NCI-H2171 (cell line): ENCODE measurements at places on chromosomes 6 and 20.

DNA sequence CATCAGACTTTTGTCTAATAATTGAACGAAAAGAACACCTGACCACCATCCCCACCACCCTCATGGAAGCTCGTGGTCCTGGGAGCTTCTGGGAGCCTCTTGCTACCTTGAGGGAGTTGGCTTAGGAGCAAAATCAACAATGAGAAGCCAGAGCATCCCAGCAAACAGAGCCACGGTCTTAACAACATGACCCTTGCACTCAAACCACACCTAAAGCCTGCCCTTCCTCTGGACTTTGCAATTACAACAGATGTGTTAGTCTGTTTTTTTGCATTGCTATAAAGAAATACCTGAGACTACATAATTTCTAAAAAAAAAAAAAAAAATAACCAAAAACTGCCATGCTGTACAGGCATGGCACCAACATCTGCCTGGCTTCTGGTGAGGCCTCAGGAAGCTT is 9.5 kb upstream of the RBM24 start:
- DNase-seq, result no peak

DNA sequence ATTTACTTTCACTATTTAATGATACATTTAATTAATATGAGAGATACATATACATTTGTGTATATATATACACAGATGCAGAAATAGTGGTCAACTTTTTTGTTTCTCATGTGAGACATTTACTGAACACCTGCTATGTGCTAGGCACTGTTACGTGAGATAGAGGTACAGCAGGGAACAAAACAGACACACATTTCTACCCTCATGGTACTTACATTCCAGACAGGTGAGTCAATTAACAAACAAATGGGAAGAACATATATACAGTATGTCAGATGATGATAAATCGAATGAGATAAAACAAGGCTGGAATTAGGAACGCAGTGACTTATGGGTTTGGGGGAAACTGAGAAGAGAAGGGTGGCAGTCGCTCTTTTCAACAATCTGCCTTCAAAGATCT is 5.1 kb downstream of the TFB1M start:
- no peak for DNase-seq

DNA sequence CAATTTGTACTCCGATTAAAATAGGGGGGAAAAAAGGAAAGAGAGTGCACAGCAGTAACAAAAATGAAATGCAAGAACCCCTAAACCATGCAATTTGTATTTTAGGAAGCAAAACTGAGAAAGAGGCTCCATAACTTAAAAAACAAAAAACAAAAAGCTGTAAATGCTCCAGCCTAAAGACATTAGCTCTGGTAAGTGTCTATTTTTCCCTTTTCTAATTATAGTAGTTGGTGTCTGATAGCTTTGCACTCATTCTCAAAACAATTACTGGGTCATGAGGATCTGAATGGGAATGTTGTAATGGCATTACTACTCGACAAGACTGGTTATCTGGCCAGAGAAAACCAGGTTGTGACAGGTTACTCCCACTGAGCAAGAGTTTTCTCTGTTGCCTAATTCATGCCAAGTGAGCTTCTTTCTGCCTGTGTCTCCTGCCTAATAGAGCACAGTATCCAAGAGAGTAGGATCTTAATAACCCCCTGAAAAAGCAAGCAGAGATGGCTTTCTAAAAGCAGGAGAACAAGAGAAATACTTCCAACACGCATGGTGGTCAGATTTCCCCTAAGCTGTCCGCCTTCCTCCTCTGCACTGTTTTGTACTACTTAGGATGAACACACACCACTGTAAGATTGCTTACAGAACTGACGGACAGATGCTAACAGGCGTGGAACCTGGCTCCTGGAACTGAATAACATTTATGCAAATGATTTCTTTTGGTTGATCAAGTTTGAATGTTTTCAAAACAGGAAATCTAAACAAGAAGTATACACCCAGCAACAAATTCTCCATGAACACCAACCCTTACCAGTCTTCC is 86.4 kb downstream of the FKBP5 start:
- no peak for DNase-seq

- no peak for DNase-seq
These were observed 15.1 kb downstream of the SRSF6 start for GRCh38 chr20:43472671-43473380.

DNA sequence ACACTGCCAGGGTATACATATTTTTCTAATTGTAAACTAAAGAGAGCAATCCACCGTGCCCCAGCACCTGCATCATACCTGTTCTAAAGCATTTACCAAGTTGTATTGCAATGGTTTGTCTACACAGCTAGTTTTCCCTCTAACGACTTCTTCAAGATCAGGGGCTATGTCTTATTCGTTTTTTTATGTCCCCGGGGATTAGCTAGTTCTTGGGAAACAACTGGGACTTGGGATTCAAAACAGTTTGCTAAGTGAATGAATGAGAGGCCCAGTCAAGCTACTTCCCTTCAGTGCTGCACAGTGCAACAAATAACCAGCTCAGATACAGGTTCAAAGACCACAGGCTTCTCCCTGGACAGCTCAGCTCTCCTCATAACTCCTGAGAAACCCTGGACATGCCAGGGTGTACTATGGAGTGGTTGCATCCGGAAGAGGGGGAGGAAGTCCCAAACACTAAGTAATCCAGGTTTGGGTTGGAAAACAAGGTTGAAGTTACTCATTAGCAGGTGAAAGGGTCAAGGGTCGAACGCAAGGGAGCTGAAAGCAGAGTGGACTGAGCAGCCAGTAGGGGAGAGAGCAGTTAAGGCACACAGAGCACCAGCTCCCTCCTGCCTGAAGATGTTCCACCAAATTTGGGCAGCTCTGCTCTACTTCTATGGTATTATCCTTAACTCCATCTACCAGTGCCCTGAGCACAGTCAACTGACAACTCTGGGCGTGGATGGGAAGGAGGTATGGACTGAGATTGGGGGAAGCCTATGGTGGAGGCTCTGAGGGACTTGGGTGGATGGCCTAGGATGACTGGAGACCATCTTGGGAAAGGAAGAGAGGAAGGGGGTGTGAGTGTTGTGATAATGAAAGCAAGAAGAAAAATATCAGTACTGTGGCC is at the start of gene APOM:
Gene APOM (plus strand): TSS at position 546 of the 889 bp plus-strand sequence. CDS start 73 bp downstream, at position 619.
- no peak for DNase-seq

- peak; percentile 7 for DNase-seq
These were observed at the start of gene HDDC2 for GRCh38 chr6:125301435-125302391. TSS of gene HDDC2 (minus strand) at chr6:125301967. CDS start at chr6:125301932, 35 bp downstream.

- no peak for DNase-seq
These were observed 383.4 kb downstream of the GRIK2 start for GRCh38 chr6:101776919-101777350.

DNA sequence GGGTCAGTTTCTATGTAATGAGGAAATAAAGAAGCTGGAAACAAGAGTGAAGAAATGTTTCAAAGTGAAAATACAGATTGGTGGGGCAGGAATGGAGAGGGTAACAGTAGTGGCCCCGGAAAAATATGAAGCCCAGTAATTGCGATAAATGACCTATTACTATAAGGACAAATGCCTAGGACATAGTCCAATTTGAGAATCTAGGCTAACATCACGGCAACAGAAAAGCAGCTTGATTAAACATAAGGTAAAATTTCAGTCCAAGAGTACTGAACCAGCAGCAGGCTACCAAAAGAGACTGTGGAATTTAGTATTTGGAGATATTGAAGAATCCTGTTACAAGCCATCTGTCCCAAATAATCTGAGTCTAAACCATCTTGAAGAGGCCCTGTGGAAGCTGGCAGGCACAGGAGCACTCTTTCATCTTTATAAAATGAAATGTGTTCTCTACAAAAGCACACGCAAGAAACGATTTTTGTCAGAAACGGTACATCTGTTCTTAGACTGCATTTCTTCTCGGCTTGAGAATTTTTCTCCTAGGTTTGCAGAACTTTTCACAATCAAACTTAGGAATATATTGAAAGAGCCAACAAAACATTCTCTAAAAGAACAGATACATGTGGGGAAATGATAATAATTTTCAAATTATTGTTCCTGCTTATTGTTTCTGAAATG is 49.3 kb downstream of the ELOVL5 start:
- DNase-seq, result peak; percentile 34

GRCh38 chr6:40148882-40149573 is 214.8 kb upstream of the MOCS1 start:
- DNase-seq, result no peak

- DNase-seq, result no peak
These were observed 9.6 kb upstream of the SAPCD1 start for GRCh38 chr6:31752739-31753319.

DNA sequence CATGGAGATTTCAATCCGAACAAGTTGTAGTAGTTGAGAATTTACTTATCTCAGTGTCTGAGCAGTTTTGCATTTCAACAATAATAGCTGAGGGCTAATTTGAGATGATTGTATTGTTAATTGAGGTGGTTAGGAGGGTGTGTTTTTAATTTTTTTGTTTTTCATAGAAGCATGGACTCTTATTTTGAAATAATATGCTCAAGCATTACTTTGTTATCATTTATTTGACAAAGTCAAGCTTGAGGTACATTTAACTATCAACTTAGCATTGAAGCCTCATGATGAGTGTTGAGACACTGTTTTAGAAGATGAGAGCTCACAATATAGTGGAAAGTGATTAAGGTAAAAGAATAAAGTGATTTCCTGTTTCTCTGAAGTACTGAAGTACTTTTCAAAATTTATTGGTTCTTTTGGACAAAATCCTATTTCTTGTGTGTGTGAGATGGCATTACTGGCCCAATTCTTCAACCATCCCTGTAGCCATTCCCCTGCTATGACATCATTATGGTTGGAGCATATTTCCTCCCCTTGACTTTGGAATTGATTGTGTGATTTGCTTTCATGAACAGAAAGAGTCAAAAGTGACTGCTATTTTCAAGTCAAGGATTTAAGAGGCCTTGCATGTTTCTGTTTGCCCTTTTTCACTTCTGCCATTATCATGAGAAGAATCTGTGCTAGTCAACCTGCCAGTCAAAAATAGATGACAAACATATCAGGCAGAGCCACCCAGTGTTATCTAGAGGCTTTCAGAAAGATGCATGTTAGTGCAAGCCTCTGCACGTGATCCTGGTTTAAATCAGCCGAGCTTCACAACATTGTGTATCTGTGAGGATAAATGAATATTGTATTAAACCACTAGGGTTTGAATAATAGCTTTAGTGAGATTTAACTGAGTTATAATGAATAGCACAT is 1112.3 kb upstream of the CITED2 start:
- no peak for DNase-seq

DNA sequence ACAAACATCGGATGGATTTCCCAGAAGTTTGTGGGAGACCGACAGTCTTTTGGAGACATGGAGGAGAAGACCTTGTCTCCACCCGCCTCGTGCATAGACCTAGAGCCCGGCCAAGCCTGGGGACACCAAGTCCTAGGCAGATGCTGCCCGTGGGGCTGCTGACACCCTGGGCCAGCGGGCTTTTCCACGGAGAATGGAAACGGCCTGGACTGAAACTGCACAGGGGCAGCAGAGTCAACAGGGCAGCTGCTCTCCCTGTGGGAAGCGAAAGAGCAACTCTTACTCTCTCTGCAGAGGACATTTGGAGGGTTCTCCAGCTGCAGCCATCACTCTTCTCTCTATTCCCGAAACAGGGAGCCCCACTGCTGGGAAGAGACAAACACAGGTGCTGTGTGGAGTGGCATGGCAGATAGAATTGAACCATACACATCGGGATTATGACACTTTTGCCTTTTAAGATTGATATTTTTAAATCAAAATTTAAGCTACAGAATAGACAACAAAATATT is 401.2 kb downstream of the THBS2 start:
- DNase-seq, result no peak

GRCh38 chr6:17714879-17715851 is 8.4 kb upstream of the NUP153 start:
- no peak for DNase-seq

GRCh38 chr6:48109944-48110343 is 1.1 kb downstream of the PTCHD4 start:
- no peak for DNase-seq

DNA sequence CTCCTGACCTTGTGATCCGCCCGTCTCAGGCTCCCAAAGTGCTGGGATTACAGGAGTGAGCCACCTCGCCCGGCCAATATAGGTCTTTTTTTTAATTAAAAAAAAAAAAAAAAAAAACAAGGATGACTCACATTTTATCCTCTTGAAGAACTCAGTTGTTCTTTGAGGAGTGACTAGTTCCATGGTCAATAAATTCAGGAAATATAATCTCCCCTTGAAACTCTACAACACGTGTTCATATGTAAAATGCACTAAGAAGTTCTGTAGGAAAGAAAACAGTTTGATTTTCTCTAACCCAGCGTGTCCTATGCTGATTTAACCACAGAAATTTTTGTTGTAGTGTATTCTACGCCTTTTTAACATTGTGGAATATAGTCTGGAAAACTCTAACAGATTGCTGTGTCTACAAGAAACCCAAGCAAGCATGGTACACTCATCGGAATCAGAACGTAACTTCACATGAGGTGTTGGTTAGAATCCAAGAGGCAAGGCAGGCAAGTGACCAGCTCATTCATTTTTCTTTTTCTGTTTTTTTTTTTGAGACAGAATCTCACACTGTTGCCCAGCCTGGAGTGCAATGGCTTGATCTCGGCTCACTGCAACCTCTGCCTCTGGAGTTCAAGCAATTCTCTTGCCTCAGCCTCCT is 79.0 kb upstream of the ZNF217 start:
- DNase-seq, result no peak

DNA sequence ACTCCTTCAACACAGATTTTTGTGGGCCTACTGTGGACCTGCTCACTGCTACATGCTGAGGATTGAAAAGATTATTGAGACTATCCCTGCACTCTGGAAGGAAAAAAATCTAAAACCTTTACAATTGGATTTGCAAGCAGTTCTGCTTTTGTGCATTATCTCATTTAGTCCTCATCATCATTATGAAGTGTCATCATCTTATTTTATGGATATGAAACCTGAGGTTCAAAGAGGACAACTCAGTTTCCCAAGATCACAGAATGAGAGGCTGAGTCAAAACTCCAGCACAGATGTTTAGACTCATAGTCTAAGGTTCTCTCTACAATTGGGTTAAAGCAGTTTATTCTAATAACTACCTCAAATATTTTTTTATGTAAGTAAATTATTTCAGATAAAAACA is 160.2 kb upstream of the MARCKS start:
- DNase-seq, result no peak

- DNase-seq, result no peak
These were observed 170.9 kb downstream of the ARHGAP18 start for GRCh38 chr6:129539032-129539431.

- peak; percentile 68 for DNase-seq
These were observed 575.3 kb downstream of the FRK start for GRCh38 chr6:115485400-115485799.

GRCh38 chr6:25218346-25218745 is 60.8 kb upstream of the CARMIL1 start:
- DNase-seq, result peak; percentile 60

GRCh38 chr6:145736661-145737144 is 1.4 kb upstream of the EPM2A start:
- DNase-seq, result no peak

DNA sequence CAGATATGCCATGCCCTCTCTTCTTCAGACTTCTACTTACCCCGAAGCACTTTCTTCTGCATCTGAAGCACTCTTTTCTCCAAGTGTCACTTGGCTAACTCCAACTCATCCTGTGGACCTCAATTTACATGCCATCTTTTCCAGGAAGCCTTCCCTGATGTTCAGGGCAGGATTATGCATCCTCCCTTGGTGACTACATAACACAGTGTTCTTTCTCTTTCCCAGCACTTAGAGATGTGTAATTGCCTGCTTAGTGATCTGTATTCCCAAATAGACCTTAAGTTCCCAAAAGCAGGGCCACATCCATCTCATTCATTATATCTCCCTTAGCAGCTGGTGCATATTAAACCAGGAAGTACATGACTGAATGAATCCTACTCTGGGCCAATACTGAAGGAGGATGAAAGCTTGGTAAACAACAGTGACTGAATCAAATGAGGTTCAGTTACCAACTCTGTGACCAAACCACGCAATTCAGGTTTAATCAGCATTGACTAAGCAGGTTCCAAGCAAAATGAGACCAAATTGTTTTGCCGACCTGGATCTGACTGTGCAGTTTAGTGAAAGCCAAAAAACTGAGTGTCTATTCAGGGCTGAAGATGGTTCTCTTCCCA is 121.4 kb upstream of the TCF21 start:
- DNase-seq, result no peak
